ENCODE measurements at places on chromosomes 16 and 17.

DNA sequence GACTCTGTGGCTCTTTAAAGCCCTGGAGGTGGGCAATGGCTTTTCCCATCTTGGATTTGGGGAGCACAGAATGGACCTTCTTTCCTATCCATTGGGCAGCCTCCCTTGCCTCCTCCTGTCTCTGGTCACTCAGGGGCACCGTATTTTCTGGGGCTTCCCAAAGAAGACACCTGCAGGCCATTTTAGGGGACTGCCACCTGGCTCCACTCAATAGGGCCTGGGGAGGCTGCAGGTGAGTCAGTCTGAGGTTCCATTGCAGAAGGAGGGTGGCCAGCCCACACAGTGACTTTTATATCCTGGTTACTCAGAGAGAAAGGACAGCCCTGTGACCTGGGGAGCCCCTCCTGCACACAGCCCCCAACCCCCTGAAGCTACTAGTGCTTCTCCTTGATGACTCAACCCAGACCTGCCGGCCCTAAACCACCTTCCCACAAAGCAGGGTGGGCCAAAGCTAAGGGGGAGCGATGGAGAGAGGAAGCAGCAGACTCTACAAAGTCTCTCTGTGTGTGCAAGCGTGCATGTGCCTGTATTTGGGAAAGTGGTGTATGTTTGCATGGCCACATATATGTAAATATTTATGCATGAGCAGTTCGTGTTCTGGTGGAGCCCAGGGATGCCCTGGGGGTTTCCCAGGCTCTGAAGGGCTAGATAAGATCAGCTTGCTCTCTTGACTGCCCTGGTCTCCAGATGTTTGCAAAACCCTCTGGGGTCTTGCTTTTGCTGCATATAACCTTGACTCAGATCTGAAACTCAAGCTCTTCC, 5.0 kb downstream of the CX3CL1 start:
- DNase-seq: no peak

DNA sequence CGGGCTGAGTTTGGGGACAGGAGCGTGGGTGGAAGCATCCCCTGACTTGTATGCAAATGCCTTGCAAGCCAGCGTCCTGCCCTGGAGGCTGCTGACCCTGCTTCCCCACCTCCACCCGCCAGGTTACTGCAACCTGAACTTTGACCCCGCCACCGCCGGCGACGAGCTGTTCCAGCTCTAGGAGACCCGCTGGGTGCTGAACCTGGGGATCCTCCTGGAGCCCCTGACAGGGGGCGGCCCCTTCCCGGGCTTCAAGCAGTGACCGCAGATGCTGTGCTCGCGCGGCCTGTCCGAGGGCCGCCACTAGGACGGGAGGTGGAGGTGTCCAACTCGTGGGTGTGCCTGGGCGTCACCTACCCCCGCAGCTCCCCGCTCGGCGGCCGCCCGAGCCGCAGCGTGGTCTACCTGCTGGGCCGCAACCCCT, 10.7 kb upstream of the SLC16A5 start:
- DNase-seq: no peak

- no peak for DNase-seq
These were observed 8.6 kb upstream of the SOST start for GRCh38 chr17:43767053-43767712.

- DNase-seq: no peak
These were observed 5.3 kb downstream of the NEURL4 start for GRCh38 chr17:7323731-7324437.

DNA sequence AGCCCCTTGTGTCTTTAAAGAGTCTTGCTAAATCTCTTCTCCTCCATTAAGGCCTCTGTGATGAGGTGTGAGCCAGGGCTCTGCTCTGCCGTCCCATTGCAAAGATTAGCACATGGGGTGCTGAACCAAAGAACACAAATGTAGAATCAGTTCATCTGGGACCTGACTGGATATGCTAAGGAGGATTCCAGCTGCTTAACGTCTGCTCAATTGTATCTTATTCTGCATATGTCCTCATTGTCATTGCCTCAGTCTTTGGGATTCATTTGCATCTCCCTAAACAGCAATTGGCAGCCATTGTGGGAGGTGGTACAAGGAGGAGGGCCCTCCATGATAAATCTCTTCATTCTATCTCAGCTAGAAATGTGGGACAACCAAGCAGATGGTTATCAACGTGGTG, 106.3 kb upstream of the ADAMTS18 start:
- DNase-seq: no peak

GRCh38 chr17:10116753-10117420, 81.5 kb downstream of the GAS7 start:
- no peak for DNase-seq

DNA sequence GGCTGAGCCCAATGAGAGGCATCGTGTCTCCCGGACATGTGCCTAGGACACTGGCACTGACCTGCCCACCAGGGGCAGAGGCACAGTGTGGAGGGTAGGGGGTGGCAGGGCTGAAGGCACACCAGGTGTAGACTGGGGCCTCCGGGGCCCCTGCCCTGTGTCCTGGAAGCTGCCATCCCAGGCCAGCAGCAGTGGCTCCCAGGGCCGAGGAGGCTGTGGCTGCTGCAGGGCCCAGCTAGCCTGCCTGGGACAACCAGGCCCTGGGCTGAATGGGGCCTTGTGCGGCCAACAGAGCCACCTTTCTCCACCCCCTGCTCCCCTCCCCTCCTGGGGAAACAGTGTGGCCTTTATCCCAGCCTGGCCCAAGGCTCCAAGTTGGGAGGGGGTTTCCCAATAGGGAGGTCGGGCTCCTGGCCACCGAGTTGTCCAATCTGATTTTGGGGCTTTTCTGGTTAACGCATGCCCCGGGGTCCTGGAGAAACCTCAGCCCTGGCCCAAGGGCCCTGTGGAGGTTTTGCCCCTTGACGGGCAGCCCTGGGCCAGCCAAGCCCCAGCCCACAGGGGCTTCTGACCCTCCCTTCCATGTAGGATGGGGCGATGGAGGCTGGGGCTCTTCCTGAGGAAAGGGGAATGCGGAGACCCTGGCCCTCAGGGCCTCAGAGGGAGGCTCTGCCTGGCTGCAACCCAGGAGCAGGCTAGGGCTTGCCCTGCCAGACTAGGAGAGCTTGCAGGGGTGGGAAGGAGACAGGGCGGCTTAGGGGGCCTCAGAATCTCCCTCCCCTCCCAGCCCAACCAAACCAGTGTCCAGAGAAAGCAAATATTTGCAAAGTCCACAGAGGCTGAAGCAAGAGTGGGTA, 4.2 kb downstream of the MTSS2 start:
- DNase-seq: no peak
